ENCODE measurements at places on chromosomes 11 and 22.

DNA sequence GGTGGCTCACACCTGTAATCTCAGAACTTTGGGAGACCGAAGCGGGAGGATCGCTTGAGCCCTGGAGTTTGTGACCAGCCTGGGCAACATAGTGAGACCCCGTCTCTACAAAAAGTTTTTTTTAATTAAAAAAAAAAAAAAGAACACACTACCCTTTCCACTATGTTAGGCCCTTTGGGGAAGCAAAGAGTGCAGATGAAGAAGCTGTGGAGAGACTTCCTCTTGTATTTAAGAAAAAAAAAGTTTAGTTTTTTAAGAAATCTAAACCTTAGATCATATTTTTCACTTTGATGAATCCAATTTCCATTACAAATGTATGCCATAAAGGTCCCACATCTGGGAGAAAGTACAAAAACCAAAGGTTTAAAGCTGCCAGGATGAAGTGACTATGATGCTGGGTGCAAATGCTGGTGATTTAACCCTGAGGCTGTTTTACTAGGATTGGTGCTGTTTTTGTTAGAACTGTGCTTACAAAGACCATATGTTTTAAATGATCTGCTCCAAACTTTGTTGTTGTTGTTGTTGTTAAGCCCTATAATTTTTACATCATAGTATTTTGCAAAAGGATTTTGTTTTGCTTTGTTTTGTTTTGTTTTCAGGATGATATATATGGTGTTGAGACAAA lies 28.9 kb upstream of the ACER3 start:
- DNase-seq, result no peak

- DNase-seq, result peak; percentile 79
These were observed 5.1 kb upstream of the BIRC2 start for GRCh38 chr11:102341844-102342318.

GRCh38 chr22:29369460-29369859 lies 18.9 kb downstream of the AP1B1 start:
- DNase-seq, result no peak

DNA sequence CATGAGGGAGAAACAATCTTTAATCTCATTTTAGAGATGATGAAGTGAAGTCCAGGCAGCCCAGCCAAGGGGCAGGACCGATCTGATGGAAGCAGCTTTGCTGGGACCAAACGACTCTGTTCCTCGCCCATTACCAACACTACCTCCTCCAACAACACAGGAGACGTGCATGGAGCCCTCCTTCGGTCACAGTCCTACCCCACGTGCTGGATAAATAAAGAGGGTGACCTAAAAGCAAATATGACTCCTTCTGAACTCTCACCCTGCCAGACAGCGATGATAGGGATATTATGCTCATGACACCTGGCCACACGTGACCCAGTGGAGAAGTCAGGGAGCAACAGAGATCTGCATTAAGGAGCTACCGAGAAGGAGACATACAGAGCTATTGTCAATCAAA lies 26.0 kb downstream of the SCGB1A1 start:
- DNase-seq, result no peak

- DNase-seq, result peak; percentile 57
These were observed 162.0 kb downstream of the DSCAML1 start for GRCh38 chr11:117634756-117635603.

GRCh38 chr11:103907548-103908455 lies 128.6 kb upstream of the DDI1 start:
- DNase-seq, result no peak

GRCh38 chr11:17414992-17415391 lies 26.5 kb upstream of the KCNJ11 start:
- no peak for DNase-seq

- no peak for DNase-seq
These were observed 66.7 kb downstream of the DSCAML1 start for GRCh38 chr11:117730208-117730800.

DNA sequence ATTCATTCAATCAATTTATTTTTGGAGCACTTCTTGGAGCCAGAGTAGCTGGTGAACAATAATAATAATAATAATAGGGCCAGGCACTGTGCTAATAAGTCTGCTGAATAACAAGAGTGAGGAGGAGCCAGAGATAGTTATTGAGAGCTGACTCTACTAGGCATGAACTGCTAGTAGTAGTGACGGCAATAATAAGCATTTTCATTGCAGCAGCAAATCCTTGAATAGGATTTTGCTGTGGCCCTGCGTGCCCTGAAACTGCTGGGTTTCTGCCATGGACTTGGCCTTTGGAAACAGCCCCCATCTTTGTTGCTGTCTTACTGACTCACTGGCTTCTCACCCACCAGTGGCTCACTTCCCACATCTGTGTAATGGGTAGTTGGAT lies 545.9 kb downstream of the MIAT start:
- DNase-seq, result no peak

DNA sequence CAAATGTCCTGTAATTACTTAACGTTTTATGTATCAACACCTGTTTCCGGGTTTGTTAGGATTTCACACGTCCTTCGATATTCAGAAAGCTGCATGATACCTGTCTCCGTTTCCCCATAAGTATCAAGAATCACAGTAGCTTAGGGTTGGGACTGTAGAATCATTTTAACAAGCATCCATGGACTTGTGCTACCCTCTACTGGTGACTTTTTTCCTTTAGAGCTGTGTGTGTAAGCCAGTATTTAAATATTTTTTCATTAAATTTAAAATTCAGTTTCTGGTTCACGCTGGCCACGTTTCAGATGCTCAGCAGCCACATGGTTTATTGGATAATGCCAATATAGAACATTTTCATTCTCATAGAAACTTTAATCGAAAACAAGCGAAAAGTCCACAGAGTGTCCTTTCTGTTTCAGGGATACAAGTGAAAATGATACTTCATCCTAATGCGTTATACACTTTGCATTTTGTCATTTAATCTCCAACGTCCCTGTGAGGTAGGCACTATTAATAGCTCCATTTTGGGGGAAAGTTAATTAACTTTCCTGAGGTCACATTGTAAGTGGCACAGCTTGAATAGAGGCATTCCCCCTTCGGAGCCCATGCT lies 61.5 kb upstream of the SLC25A18 start:
- DNase-seq, result peak; percentile 76

- peak; percentile 64 for DNase-seq
These were observed 11.5 kb upstream of the FADD start for GRCh38 chr11:70191495-70192140.

GRCh38 chr22:20035375-20036083 lies 14.6 kb downstream of the TANGO2 start:
- DNase-seq, result no peak

- no peak for DNase-seq
These were observed 79.4 kb upstream of the NAV2 start for GRCh38 chr11:19633276-19633675.

DNA sequence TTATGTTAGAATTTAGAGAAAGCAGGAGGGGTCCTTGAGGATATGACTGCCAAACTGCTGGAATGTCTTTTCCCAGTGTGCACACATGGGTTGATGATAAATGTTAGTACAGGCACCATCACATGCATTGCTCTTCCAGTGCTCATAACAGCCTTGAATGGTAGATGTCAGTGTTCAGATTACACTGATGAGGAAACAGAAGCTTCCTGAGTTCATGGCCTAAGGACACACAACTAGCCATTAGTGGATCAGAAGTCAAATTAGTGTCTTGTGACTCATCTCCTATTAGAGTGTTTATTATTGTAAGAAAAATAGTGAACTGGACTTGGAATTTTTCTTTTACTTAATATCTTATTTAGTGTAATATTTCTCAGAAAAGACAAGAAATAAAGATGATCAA lies 241.5 kb downstream of the DDX10 start:
- DNase-seq, result no peak

- no peak for DNase-seq
These were observed 22.2 kb upstream of the RFPL3 start for GRCh38 chr22:32335471-32335870.

DNA sequence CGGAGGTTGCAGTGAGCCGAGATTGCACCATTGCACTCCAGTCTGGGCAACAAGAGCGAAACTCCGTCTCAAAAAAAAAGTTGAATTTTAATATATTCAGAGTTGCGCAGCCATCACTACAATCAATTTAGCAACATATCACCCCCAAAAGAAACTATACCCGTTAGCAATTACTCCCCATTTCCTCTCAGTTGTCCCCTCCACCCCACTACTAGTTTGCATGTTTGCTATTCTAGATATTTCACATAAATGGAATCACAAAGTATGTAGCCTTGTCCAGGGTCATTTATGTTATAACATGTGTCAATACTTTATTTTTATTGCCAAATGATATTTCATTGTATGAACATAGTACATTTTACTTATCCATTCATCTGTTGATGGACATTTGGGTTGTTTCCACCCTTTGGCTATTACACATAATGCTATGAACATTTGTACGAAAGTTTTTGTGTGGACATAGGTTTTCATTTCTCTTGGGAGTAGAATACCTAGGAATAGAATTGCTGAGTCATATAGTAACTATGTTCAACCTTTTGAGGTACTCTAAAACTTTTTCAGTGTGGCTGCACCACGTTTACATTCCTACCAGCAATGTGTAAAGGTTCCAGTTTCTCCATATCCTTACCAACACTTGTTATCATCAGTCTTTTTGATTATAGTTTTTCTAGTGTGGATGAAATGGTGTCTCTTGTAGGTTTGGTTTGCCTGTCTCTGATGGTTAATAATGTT lies 2.2 kb downstream of the ZNF143 start:
- no peak for DNase-seq

GRCh38 chr22:29854432-29854831 lies 16.4 kb upstream of the ASCC2 start:
- DNase-seq, result no peak

GRCh38 chr11:31636983-31637382 lies 127.4 kb downstream of the ELP4 start:
- DNase-seq, result no peak

GRCh38 chr11:110479108-110480101 lies 49.7 kb downstream of the FDX1 start:
- no peak for DNase-seq

DNA sequence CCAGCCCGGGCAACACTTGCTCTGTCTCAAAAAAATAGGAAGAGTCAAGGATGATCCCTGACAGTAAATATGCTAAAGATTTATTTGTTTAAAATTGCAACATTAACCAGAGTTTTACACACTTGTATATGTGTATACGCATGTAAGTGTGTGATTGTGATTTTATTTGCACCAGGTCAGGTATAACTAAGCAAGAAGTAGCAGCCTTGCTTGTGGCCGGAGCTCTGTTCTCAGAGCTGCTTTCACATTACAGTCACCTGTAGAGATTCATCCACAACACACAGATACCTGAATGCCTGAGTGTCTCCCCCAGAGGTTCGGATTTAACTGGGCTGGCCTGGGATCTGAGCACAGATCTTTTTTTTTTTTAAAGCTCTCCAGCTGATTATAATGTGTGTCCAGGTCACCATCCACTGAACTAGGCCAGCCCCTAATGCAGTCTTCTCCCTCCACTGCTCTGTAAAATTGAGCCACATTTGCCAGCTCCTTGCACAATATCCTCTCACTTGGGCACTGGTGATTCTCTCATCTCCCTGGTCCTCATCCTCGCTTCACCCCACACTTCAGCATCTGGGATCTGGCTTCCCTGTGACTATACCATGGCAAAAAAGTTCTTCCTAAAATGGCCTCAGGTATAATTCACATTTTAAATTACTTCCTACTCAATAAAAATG lies 48.3 kb downstream of the LIF start:
- DNase-seq, result no peak

GRCh38 chr22:43622886-43623285 lies 189.2 kb downstream of the EFCAB6 start:
- no peak for DNase-seq

GRCh38 chr22:50613291-50613981 lies 12.8 kb downstream of the MAPK8IP2 start:
- DNase-seq, result no peak

DNA sequence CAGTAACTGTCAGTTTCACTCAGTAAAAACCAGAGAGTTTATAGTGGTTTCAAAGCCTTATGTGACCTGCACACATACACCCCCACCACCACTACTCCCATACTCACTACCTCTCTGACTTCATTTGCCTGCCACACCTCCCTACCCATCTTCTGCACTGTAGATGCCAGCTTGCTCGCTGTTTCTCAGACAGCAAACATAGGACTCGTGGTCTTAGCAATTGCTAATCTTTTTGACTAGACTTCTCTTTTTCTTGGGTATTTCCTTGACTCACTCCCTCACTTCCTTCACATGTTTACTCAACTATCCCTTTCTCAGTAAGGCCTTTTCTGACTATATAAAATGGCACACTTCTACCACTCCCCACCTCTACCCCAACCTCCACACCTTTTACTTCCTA lies 27.8 kb downstream of the CEP295 start:
- DNase-seq, result no peak

GRCh38 chr22:28244757-28245156 lies 325.7 kb upstream of the PITPNB start:
- DNase-seq, result no peak

GRCh38 chr11:80466570-80466969 lies 1025.7 kb upstream of the TENM4 start:
- no peak for DNase-seq

DNA sequence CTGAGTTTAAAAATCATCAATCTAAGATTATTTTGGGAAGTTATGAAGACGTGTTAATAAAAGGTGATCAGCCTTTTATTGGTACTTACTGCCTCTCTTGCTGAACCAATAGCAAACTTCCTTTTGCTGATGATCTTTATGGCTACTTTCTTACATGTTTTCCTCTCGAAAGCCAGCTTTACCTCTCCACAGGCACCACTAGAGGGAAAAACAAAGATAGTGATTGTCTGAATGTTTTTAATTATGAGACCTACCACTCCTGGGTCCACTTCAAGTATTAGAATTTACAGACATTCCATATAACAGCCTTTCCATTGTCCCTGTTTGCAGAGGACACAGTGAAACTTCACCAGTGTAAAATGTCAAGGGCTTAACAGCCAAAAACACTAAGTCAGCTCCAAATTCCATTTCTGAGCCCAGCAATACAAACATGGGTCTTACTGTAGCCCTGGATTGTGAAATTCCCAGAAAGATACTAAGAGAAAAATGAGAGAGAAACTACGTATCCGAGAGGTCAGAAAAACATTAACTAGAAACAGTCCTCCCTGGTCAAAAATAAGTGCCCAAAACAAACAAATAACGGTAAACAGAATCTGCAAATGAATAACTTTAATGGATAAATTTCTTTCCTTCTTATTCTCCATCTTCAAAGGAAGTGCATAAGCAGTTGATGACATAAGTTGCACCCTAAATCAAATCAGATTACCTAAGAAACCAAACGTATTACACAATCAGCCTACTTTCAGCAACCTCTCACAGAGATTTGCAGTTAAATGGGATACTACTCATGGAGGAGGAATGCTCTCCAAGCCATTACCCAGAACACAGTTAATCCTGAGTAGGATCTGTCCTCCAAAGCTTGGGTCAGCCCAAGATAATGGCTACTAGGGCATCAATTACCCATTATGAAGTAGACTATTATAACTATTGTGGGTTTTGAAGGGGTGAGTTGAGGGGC lies 29.5 kb downstream of the CHEK2 start:
- no peak for DNase-seq

- DNase-seq, result no peak
These were observed 168.9 kb downstream of the MIAT start for GRCh38 chr22:26825960-26826935.

GRCh38 chr11:86069408-86070101 lies 671 bp upstream of the PICALM start:
- peak; percentile 62 for DNase-seq
